NCI-H345 (cell line): ENCODE measurements at places on chromosomes 1 and 21.
A peak's percentile ranks its signal among the peaks of the same experiment; 100 is the strongest.

GRCh38 chr21:29231756-29232529 lies 66.8 kb upstream of the BACH1 start:
- no peak for DNase-seq

DNA sequence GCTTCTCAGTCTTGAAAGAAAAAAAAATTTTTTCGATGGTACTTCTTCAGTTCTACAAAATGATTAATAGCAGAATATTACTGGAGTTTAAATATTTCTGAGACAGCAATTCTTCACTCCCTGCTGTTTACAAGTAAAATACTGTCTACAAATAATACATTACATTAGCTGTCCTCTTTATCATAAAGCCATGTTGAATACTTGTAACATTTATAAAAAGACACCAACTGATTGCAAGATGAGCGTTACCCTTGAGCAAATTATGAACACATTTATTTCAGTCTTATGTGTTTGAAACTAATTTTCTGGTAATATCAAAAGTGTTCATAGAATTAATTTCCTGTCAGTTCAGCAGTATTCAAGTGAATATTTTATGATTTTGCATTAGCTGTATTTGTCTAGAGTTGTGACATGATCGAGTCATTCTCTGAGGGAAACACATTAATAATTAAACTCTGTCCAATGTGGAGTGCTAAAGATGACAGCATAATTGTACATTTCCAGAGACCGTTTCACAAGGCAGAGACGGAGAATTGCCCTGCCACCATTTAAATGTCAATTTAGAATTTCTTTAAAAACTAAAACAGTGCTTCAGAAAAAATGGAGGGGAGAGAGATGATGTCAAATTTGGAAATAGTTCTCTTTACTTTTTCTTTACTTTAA lies 1359.0 kb upstream of the ADGRL4 start:
- no peak for DNase-seq

DNA sequence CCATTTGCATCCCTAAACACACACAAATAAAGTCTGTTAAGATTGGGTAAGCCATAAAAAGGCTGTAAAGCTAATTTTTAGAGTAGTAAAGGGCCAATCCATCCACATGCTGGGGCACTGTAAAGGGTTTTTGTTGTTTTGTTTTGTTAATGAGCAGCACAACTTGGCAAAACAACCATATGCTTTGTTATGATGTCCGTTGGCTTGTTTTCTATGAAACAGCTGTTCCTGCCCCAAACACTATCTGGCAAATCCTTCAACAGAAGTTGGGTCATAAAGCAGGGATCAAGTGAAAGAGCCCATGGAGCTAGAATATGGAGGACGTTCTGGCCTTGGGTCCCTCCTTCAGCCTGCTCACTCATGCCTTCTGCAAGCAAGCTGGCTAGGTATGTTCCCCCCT lies 183.6 kb downstream of the APP start:
- no peak for DNase-seq

DNA sequence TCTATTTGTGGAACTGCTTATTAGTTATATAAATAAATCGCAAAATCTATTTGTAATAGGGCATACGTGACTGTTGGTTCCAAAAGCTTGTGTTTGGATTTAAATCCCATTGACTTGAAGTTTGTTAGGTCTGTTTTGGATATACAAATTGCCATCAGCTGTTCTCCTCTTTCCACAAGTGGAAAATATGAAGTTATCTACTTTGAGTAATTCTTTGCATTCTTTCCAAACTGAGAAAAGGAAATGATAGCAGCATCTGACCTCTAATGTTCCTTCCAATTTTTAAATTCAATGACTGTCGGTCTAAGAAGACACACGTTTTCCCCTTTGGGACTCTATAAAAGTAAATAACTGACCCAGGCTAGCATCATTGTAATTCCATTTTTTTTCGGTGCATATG lies 165.7 kb upstream of the SGIP1 start:
- DNase-seq: no peak

DNA sequence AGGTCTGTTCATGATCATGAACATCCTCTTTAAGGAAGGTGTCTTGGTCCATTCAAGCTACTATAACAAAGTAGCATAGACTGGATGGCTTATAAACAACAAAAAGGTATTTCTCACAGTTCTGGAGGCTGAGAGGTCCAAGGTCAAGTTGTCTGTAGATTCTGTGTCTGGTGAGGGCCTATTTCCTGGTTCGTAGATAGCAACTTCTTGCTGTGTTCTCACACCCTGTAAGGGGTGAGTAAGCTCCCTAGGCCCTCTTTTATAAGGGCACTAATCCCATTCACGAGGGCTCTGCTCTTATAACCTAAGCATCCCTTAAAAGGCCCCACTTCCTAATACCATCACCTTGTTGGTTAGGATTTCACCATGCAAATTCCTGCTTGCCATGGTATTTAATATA lies 347.7 kb downstream of the PTBP2 start:
- DNase-seq: no peak

DNA sequence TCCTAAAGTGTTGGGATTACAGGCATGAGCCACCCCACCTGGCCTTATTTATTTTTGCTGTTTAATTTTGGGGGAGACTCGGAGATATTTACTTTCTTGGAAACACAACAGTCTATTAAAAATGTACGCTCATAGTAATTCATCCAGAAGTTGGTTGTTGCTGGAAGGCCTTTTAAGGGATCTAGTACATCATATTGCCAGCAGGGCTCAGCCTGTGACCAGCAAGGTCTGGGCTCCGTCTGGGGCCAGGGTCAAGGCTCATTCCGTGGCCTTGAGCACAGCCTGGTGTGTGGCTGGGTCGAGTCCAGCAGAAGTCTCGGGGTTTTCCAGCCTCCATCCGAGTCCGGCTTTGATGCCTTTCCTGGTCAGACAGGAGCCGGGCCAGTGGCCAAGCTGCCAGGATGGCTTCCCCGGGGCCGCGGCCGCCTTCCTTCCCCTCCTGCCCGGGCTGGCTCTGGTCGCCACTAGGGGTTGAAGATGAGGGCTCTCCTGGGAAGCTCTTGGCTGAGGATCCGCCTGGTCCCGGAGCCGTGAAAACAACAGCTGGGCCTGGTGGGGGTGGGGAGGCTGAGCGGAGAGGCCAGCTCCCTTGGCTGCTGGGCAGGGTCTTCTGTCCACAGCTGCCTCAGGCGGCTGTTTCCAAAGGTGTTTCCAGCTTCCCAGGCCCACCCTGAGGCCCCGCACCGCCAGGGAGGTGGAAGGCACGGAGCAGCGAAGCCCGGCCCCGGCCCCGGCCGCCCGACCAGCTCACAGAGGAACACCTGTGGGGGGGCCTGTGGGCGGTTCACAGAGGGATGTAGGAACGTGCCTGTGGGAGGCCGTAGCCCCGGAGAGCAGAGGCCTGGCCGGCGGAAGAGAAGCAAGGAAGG lies 5.1 kb upstream of the VWA1 start:
- no peak for DNase-seq

DNA sequence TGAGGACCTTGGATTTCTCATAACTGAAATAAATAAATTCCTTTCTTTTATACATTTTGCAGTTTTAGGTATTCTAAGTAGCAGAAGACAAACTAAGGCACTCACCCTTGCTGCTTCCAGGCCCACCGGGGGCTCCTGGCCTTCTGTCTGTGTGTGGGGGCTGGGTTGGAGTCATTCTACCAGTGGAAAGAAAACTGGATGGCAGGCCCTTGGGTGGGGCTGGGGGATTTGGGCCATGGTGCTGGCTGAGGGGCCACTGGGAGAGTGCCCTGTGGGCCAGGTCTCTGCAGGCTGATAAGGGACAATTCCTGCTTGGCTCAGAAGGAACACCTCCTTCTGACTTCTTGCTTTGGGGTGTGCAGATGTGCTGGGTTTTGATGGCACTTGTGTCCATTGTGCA lies 54.0 kb upstream of the CSF3R start:
- DNase-seq: no peak

DNA sequence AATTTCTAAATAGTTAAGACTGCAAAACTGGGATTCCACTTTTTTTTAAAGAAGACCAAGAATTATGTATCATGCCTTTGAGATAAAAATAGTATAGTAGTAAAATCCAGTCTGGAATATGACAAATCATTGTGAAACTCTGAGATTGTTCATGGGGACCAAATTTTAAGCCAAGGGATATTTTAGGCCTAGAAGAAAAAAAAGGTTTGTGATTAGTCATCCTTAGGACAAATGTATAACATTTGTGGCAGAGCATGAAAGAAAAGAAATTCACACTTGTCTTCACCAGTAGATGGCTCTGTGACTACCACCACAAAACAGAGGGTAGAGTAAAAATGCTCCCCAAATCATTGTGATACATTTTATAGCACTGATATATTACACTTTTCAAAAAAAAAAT lies 226.1 kb downstream of the KCTD3 start:
- DNase-seq: peak; percentile 43

- DNase-seq: no peak
These were observed 22.9 kb downstream of the OVGP1 start for GRCh38 chr1:111404588-111404987.

DNA sequence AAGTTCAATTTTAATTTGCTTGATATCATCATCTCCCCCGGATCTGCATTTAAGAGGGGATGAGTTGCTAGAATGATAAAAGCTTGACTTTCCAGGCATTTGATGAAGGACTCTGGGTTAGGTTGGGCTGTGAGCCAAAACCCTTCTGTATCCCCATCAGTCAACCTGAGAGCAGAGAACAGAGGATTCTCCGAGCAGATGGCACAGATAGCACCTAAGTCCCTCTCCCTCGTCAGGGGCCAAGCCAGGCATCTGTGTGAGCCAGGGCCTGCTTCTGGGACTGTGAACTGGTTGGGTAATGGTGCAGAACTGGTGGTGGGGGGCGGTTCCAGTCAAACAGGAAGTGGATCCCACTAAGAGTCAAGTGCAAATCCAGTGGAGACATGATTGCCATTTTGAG lies 205.8 kb downstream of the TNR start:
- DNase-seq: peak; percentile 28

GRCh38 chr1:228403231-228403631 lies 3.4 kb downstream of the TRIM11 start:
- DNase-seq: no peak

- DNase-seq: no peak
These were observed 141.4 kb downstream of the PSMG1 start for GRCh38 chr21:39041816-39042215.

GRCh38 chr1:203098914-203099520 lies 13.2 kb upstream of the MYOG start:
- DNase-seq: no peak

DNA sequence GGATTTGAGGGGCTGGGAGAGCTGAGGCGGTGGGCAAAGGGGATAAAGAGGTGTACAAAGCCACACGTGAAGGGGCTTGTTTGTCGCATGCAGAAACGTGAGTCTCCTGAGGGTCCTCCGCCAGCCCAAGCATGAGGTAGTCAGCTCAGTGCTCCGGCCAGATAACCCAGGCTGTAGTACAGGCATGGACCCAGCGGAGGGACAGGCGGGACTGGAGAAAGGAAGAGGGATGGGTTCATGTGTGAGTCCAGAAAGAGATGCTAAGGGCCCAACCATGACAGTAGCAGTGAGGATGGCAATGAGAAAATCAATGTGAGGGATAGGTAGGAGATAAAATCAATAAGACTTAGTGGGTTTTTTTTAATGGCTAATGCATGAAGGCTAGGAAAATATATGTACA lies 13.7 kb upstream of the ELK4 start:
- no peak for DNase-seq

DNA sequence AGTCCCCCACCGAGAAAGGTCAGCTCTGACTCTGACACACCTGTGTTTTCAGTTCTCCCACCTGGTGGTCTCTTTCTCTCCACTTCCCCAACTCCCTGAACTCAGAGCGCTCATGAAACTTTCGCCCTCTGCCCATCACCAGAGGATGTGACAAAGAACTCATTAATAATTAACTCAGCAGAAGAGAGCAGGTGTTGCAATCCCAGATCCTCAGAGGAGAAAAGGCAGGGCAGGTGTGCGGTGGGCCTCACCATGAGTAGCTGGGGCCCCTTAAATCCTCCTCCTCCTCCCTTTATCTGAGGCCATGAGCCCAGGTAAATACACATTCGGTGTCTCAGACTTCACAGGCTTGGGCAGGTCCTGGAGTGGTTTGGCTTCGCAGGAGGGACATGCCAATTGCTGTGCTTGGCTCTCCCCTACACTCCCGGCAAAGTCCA lies 1.7 kb upstream of the LAMB3 start:
- no peak for DNase-seq

GRCh38 chr21:41833497-41834115 lies 45.5 kb downstream of the PRDM15 start:
- DNase-seq: no peak

DNA sequence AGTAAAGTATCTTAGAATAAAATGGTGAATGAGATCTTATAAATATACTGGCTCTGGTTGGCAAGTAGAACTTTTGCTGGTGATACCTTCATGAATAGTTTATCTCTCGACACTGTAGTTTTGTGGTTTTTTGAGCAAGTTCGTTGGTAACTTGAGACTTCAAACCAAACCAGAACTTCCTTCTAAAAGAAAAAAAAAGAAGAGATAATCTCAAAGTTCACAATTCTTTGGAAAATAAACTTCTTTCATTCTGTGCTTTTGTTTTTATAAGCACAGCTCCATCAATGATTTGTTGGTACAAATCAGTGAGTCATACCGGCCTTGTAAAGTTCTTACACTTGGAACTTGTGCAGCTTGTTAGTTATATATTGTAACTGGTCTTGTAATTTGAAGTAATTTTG lies 2.3 kb downstream of the HIPK1 start:
- no peak for DNase-seq

GRCh38 chr1:17356387-17357026 lies 15.5 kb upstream of the PADI6 start:
- DNase-seq: no peak

GRCh38 chr21:32463889-32464300 lies 51.4 kb downstream of the EVA1C start:
- DNase-seq: no peak

DNA sequence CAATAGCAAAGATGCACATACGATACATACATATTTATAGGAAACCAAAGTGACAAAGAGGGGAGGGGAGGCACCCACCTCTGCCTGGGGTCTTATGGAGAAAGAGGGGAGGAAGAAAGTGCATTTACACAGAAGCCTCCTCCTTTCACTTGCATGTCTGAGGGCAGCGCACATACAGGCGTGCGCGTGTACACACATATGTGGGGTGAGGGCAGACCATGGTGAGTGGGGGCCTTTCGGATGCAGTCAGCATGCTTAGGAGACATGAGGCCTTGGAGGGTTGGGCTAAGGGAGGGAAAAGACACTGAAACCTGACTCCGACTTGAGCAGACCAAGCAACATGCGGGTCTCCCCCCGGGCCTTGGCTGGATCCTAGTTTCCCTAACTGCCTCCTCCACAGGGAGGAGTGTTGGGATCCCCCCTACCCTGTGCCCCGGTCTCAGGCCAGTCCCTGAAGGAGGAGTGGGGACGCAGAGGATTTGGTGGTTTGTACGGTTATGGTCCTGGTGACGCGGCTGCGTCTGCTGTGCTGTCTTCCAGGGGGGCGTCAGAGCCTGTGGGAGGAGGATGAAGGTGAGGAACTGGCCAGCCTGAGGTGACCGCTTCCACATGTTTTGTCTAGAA lies 15.2 kb downstream of the LRRC71 start:
- DNase-seq: no peak
